ENCODE measurements at places on chromosomes 2 and 18. TPM values are rescaled to one million over a fixed set of nuclear protein-coding genes. Genes with fewer than 3 reads are reported as not detected.
A peak's percentile ranks its signal among the peaks of the same experiment; 100 is the strongest.

Gene TFCP2L1
- total RNA-seq: 36.5 TPM

Gene INPP5D
- 6.2 TPM for total RNA-seq

Gene TRIM54
- 0.16 TPM for total RNA-seq

Gene SGPP2
- 57.1 TPM for total RNA-seq

Gene LIMS4
- 0.20 TPM for total RNA-seq

Gene TEKT4
- not detected for total RNA-seq

Gene PLCL1
- total RNA-seq: 0.20 TPM

Gene CNRIP1
- total RNA-seq: 1.6 TPM

Gene SIX2
- 0.12 TPM for total RNA-seq

Gene EHD3
- 43.4 TPM for total RNA-seq

Gene TCF7L1
- 4.5 TPM for total RNA-seq

Gene NAT8
- not detected for total RNA-seq

GRCh38 chr2:28326881-28327505, 65.7 kb upstream of the FOSL2 start:
- peak; percentile 14 for ATAC-seq

GRCh38 chr2:36408198-36408703, 52.7 kb downstream of the CRIM1 start:
- ATAC-seq: peak; percentile 80

DNA sequence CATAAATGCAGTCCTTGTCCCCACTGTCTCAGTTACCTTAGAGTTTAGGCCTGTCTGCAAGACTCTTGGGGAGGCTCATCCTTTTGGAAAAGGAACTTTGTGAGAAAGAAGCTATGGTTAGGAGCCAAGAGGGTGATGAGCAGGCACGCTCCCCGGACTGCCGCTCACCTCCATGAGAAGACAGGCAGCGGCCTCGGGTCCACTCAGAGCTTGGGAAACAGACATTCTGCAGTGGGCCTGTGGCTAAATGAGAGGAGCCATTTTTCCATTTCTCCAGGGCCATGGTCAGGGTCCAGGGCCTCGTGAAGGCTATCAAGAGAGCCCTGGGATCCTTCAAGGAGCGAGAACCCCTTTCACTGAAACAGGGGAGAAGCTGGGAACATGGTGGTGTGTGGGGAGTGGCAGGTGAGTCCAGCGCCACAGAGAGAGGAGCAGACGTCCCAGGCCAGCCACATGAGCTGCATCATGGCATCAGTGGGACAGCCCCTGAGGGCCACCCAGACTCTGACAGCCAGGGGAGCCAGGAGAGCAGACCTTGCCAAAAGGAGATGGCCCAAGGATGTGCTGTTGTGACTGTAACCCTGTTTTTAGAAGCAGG, 4.0 kb upstream of the TEX51 start:
- ATAC-seq: no peak

- ATAC-seq: no peak
Observed at GRCh38 chr2:85682378-85682777, 11.8 kb upstream of the GNLY start.

GRCh38 chr2:56502616-56503015, 318.8 kb downstream of the CCDC85A start:
- ATAC-seq: no peak

GRCh38 chr18:22728481-22729105, 204.5 kb upstream of the RBBP8 start:
- ATAC-seq: no peak

DNA sequence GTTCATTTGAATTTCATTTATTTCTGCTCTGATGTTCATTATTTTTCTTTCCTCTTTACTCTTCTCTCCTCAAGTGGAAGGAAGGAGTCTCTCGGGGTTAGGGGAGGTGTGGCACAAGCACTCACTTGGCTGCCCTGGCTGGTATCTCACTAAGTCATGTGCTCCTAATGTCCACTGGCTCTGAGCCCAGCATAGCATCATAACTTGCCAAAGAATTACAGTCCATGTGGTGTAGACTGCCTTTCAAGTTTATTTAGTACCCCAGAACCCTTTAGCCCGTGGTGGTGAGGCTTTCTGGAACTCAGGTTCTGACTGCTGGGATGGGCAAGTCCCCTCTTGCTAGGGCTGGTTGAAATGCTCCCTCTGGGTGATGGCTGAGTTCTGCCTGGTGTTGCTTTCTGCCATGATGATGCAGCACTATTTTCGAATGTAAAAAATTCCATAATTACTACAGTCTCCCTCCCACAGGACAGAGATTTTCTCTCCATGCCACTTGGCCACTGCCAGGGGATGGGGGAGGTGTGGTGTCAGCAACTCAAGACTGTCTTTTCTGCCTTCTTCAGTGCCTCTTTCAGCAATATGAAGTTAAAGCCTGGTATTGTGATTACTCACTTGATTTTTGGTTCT, 22.2 kb downstream of the SPAG16 start:
- ATAC-seq: peak; percentile 49

DNA sequence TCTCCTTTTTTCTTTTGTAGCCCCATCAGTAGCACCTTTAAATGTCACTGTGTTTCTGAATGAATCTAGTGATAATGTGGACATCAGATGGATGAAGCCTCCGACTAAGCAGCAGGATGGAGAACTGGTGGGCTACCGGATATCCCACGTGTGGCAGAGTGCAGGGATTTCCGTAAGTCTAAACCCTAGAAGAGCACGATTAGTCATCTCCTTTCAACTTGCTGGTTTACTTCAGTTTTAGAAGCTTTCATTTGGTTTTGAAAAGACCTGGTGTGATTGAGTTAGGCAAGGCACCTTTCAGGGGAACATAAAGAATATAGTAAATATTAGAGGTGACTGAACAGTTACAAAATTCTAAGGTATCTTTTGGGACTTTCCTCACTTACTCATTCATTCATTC, 72.2 kb upstream of the TMEM87B start:
- no peak for ATAC-seq

- no peak for ATAC-seq
Observed at GRCh38 chr2:5412001-5412400, 280.2 kb upstream of the SOX11 start.

- ATAC-seq: peak; percentile 14
Observed at GRCh38 chr2:126655500-126656430, at the start of gene GYPC. Gene GYPC (plus strand): TSS chr2:126656158. CDS start chr2:126656264, 106 bp downstream.

- no peak for ATAC-seq
Observed at GRCh38 chr2:128402911-128403670, 84.4 kb upstream of the HS6ST1 start.

GRCh38 chr18:55523001-55523400, 65.0 kb downstream of the TCF4 start:
- ATAC-seq: no peak

DNA sequence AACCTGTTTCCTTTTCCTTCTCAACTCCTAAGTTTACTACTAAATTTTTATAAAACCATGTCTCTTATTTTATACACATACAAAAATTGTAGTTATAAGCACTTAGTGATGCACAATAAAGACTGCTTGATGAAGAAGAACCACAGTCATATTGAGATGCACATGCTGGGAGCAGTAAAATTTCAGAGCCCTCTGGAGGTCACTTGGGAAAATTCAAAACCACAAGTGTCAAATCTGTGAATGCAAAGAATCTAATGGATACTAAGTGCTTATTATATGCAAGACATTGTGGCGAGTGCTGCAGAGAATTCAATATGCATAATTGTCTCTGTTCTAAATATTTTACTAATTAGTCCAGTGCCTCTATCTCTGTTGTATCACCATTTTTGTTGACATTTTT, 180.5 kb downstream of the VWC2L start:
- ATAC-seq: no peak

DNA sequence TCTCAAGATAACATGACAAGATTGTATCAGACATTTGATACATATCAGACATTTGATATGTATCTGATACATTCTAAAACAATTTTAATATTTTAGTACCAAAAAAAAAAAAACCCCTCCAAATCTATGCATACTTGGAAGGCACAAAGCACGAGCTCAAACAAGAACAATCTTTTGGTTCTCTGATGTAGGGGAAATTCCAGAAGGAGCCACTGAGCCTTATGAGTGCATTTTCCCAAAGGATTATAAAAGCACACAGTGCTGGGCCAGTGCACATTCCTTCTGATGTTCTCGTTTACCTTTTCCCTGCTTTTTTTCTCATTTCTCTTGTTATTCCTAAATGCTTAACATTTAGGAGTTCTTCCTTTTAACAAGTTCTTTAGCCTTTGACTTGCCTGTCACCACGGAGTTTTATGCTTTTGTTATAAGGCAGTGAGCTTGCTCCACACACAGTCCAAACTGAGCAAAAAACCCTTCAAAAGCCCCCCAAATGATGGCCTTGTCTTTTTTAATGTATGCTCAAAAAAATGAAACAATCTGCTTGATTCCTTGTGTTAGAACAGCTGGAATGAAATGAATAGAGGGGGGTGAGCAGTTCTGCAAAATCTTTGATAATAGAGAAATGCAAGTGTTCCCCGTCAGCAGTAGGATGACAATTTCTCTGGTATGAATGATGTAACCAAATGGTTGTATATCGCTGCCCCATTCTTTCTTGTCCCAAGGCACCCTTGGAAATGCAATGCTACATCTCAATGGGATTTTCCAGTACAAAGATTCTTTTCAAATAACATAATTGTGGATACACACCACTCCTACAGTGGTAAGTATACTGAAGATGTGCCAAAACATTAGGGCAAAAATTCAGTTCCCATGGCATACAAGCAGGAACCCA, 597.2 kb upstream of the ZEB2 start:
- ATAC-seq: no peak

GRCh38 chr18:38307914-38308313, 742.3 kb upstream of the CELF4 start:
- ATAC-seq: no peak

DNA sequence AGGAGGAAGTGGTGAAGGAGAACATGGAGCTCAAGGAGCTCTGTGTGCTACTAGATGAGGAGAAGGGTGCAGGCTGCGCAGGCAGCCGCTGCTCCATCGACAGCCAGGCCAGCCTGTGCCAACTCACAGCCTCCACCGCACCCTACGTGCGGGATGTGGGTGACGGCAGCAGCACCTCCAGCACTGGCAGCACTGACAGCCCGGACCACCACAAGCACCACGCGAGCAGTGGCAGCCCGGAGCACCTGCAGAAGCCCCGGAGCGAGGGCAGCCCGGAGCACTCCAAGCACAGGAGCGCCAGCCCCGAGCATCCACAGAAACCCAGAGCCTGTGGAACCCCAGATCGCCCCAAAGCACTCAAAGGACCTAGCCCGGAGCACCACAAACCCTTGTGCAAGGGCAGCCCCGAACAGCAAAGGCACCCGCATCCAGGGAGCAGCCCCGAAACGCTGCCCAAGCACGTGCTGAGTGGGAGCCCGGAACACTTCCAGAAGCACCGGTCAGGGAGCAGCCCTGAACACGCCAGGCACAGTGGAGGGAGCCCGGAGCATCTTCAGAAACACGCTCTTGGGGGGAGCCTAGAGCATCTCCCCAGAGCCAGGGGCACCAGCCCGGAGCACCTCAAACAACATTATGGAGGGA, 9.0 kb downstream of the CCDC85A start:
- no peak for ATAC-seq

DNA sequence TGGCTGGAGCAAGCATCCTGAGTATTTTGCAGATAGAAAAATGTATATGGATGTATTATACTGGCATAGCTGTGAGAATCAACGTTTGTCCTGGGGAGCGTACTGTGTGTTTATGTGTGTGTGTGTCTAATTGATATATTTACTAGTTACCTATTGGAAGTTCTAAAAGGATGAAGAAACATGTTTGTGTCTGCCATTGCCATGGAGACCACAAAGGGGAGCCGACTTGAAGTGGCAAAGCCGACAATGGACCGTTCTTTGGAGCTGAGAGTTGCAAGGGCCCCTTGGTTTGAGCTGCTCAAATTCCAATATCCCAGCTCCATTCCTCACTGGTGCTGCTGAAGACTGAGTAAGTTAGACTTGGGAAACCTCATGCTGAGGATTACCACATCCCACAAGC, 14.3 kb upstream of the SLC25A52 start:
- no peak for ATAC-seq

DNA sequence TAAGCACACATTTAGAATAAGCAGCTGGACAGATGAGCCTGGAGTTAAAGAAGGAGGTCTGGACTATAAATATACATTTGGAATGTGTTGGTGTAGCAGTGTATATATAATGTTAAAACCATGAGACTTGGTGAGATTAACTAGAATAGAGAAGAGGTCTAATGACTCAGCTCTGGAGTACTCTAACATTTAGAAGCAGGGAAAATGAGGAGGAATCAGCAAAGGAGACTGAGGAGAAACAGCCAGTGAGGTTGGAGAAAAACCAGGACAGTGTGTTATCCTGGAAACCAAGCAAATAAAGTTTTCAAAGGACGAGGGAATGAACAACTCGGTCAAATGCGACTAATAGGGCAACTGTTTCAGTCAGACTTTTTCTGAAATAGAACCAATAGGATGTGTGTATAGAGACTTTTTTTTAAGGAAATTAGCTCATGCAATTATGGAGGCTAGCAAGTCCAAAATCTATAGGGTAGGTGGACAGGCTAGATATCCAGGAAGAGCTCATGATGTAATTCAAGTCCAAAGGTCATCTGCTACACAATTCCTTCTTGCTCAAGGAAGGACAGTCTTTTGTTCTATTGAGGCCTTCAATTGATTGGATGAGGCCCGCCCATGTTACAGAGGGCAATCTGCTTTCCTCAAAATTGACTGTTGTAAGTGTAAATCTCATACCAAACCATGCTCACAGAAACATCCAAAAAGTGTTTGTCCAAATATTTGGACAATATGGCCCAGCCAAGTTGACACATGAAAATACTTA, 10.8 kb upstream of the SESTD1 start:
- no peak for ATAC-seq

GRCh38 chr2:138707392-138708074, 72.7 kb downstream of the NXPH2 start:
- ATAC-seq: peak; percentile 22

DNA sequence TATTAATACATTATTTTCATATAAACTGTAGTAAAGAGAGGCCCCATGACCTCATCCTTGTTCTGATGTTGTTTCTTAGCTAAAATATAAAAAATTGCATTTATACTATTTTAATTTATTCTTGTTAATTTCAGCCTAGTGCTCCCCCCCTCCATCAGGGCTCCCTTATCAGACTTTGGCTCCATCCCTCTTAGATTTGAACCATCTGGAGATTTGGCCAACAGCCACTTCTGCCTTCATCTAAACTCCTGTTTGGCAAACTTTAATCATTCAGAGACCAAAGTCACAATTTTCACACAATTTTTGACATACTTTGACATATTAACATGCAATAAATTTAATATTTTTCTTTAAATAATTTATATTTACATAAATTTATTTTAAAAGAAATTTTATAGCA, 569.3 kb downstream of the TDRD15 start:
- no peak for ATAC-seq

GRCh38 chr2:159119652-159120257, 151.3 kb downstream of the TANC1 start:
- ATAC-seq: no peak

DNA sequence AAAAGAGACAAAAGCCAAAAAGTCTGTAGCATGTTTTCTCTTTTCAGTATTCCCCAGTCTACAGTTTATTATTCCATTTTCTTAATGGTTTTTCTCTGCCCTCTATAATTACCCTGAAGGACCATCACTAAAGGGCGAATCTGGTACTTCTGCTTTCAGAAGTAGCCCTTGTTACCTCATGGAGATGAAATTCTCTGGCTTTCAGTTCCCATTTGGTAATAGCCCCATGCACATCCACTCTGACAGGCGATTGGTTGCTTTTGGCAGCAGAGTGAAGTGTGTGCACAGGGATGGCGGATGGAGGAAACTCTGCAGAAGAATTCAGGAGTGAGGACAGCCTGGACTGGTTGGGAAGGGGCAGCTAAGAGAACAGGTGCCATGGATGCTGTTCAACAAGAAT, 66.3 kb upstream of the NABP1 start:
- no peak for ATAC-seq

- ATAC-seq: peak; percentile 54
Observed at GRCh38 chr2:237734905-237735623, 63.5 kb upstream of the RBM44 start.

- ATAC-seq: no peak
Observed at GRCh38 chr2:183222751-183223150, 98.5 kb downstream of the NUP35 start.

Measured in esophagus mucosa (tissue), 1 donor.